ENCODE measurements at places on chromosomes 13 and 19.

- no peak for DNase-seq
Observed at GRCh38 chr13:86684402-86684801, 885.2 kb upstream of the SLITRK6 start.

- DNase-seq: peak; percentile 43
Observed at GRCh38 chr13:51645154-51645650, 60.9 kb downstream of the WDFY2 start.

DNA sequence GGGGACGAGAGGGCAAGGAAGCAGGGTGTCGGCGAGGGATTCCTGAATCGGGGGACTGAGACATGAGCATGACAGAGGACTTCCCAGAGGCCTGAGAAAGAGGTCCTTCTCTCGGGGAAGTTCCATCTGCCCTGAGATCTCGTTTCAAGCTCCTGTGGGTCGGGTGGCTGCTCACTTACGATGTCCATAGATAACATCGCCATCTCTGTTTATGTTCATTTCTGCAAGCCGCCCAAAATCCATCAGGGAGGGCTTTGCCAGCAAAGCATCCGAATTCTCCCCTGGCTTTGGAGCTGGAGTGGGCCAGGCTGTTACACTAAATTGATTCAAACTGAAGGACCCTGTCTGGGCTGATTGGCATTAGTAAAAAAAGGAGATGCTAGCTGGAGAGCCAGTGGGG is 5.9 kb downstream of the DMKN start:
- DNase-seq: no peak

- no peak for DNase-seq
Observed at GRCh38 chr19:6424195-6424938, at the start of gene KHSRP. TSS of gene KHSRP (minus strand) at chr19:6424811. CDS start at chr19:6424701, 110 bp downstream.

GRCh38 chr19:3504735-3505134 is 1.4 kb upstream of the FZR1 start:
- DNase-seq: no peak

- DNase-seq: no peak
Observed at GRCh38 chr13:74450525-74450845, 316.3 kb upstream of the KLF12 start.

- no peak for DNase-seq
Observed at GRCh38 chr13:42996584-42996983, 4.5 kb upstream of the EPSTI1 start.

- no peak for DNase-seq
Observed at GRCh38 chr13:48530833-48531232, 2.0 kb downstream of the RCBTB2 start.

- DNase-seq: no peak
Observed at GRCh38 chr19:1634242-1634937, 18.0 kb downstream of the TCF3 start.

DNA sequence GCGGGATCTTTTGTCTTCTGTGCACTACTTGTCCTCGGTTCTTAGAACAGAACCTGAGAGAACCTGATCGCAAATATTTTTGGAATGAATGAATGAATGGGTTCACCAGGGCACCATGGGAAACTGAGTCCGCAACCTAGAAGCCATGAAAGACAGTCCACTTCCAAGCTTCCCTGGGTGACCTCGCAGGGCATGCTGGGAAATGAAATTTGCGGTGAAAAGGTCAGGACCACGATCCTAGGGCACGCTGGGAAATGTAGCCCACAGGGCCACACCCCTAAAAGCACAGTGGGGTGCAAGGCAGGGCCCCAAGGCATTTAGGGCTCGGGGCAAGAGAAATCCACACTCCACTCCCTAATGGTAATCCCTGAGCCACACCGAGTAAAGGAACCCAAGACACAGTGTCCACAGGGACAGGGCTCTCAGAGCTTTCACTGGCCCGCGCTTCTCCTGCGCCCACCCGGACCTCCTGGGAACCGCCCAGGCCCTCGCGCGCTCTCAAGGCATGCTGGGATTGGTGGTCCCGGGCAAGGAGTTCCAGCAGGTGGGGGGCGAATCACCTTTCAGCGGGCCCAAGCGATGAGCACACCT is 1.1 kb upstream of the PPP1R12C start:
- DNase-seq: no peak

DNA sequence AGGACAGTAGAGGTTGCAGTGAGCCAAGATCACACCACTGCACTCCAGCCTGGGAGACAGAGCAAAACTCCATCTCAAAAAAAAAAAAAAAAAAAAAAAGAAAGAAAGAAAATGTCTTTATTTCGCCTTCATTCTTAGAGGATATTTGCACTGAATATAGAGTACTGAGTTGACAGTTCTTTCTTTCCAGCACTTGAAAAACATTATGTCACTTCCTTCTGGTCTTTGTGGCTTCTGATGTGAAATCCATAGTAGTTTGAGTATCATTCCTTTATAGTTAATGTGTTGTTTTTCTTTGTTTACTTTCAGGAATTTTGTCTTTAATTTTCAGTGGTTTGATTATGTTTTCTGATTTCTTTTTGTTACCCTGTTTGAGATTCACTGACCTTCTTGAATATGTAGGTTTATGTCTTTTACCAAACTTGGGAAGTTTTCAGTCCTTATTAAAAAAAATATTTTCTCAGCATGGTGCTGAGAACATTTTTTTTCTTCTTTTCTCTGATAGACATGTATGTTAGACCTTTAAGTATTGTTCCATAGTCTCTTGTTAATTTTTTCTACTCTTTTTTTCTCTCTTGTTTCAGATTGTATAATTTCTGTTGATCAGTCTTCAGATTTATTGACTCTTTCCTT is 50.1 kb downstream of the PCCA start:
- DNase-seq: no peak

- DNase-seq: no peak
Observed at GRCh38 chr19:29952177-29952576, 10.1 kb downstream of the URI1 start.

GRCh38 chr19:44553478-44554171 is 24.1 kb upstream of the CEACAM20 start:
- no peak for DNase-seq

GRCh38 chr19:31145007-31145406 is 204.2 kb downstream of the TSHZ3 start:
- no peak for DNase-seq

DNA sequence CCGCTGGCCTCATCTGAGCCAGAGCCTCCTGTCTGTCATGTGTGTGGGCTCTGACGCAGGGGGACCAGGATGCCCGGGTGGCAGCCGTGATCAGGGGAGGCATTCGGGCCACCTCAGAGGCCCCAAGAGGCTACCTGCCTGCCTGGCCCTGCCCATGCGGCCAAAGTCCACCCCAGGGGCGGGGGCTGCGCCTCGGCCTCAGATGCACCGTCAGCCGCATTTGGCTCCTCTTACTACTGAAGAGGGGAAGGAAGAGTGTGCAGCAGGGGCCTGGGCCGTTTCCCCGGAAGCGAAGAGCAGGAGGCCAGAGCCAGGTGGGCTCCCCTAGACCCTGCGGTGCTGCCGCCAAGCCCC is 34.0 kb downstream of the C13orf46 start:
- DNase-seq: no peak

- DNase-seq: no peak
Observed at GRCh38 chr13:74289107-74289506, 154.9 kb upstream of the KLF12 start.

DNA sequence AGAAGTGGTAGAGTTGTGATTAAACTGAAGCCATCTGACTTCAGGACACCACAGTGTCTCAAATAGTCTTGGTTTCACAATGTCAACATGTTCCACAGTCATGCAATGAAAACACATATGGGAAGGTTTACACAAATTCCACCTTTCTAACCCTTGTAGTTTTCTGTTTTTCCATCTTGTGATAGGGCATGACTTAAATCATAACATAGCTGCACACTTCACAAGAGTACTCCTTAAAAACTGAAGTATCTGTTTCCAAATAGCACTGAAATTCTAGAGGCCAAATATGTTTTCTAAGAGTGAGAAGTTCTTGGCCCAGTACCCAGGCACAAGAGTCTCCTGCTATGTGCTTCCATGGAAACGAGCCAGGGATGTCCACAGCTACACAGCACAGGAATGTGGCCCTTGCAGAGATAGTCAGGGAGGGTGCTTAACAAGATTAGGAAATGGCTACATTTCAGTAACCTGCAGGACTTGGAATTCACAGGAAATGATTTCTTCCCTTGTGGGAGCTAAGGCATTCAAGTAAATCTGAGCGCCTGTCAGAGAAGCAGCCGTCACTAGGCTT is 269.1 kb downstream of the NDFIP2 start:
- no peak for DNase-seq

DNA sequence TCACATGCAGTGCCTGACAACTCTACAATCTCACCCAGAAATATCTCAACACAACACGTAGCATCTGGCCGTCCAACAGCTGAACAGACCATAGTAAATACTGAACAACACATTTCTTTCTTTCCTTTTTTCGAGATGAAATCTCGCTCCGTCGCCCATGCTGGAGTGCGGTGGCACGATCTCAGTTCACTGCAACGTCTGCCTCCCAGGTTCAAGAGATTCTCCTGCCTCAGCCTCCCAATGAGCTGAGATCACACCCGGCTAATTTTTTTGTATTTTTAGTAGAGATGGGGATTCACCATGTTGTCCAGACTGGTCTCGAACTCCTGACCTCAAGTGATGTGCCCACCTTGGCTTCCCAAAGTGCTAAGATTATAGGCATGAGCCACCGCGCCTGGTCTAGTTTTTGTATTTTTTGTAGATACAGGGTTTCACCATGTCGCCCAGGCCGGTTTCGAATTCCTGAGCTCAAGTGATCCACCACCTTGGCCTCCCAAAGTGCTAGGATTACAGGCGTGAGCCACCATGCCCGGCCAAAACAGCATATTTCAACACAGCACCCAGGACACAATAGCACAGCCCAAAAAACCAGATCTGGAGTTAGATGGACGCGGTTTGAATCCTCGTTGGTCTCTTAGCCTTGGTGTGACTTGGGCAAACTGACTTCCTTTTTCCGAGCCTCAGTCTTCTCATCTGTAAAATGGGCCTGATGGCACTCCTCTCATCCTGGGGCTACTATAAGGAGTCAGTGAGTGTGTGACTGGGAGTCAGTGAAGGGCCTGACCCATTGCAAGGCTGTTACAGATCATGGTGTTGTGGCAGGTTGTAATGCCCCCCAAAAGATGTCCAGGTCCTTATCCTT is 22.6 kb downstream of the CYP2A6 start:
- no peak for DNase-seq

DNA sequence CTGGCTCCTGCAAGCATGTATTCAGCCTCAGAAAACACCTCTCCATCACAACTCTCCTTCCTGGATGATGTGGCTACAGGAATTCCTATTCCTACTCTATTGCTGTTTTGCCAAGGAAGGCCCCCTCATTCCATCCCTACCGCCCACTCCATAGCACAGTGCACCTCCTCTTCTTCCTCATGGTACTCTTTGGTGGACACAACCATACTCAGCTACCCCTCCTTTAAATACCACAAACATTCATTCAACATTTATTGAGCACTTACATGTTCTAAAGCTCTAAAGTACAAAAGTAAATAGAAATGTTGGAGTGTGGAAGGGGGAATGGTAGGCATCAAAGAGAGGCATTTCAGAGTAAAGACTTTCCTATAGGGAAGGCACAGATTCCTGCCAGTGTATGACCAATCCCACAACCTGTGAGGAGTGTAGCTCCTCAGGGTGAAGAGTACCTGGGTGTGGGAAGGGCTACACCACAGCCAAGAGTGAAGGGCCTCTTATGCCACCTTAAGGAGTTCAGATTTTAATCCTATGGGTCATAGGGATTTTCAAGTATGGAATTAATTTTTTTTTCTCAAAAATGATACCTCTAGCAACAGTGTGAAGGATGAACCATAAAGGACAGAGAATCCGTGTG is 42.5 kb downstream of the STARD13 start:
- no peak for DNase-seq

- no peak for DNase-seq
Observed at GRCh38 chr13:113820813-113821651, 42.8 kb downstream of the GAS6 start.

All from CD4-positive, alpha-beta T cell treated with Interleukin-6 at 100 ng/mL for 8 hours (primary cell).